HS-5 (cell line): ENCODE measurements at places on chromosomes 6 and 20.
A peak's percentile ranks its signal among the peaks of the same experiment; 100 is the strongest.

GRCh38 chr6:16338577-16339264 lies 100.3 kb downstream of the GMPR start:
- peak; percentile 95 for DNase-seq

DNA sequence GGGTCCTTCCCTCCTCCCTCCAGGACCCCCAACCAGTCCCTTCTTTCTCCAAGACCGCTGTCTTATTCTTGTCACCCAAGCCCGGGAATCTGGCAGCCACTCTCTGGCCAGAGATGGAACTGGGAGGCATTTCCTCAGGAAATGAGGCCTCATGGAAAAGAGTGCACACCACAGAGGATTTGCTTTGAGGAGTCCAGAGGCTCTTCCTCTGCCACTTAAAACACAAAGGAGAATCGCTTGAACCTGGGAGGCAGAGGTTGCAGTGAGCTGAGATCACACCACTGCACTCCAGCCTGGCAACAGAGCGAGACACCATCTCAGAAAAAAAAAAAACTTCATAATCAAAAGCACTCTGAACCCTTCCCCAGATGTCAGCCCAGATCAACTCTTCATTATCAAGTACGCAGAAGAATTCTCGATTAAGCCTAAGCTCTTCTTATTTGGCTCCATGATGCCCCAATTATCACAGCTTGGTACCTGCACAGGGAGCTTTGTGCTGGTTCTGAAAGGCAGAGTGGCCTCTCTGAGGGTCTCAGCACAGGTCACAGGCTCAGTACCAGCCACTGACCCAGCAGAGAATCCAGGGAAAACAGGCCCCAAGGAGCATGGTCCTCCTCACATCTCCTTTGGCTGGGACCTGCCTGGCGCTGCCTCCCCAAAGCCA lies 82.9 kb upstream of the MAFB start:
- DNase-seq: no peak

GRCh38 chr6:43575105-43575771 lies 600 bp downstream of the XPO5 start:
- DNase-seq: no peak

DNA sequence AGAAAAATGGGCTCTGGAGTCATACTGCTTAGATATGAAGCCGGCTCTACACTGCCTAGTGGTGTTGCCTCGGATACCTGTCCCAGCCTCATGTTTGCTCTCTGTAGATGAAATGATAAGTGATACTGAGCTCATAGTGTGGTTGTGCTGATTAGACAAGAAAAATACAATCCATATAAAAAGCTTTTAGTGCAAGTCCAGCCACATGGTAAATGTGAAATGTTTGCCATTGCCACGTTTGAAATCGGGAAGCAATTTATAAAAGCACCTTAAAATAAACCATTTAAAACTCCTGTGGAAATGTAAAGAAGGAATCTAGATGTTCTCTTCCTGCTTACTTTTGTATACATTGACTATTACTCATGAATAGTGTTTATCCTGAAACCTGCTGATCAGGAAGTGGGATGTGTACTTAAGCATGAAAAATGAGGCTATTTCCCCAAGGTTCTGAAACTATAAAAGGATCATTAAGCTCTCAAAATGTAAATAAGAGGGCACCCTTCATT lies 13.1 kb upstream of the PBOV1 start:
- no peak for DNase-seq

- no peak for DNase-seq
Observed at GRCh38 chr20:63626424-63627128, at the start of gene GMEB2. TSS of gene GMEB2 (minus strand) at chr20:63627101. CDS start at chr20:63619397, 7,704 bp downstream.

GRCh38 chr6:31713465-31713864 lies 1.7 kb upstream of the LY6G6D start:
- DNase-seq: no peak

GRCh38 chr6:27442932-27443331 lies 30.0 kb downstream of the ZNF184 start:
- DNase-seq: no peak

DNA sequence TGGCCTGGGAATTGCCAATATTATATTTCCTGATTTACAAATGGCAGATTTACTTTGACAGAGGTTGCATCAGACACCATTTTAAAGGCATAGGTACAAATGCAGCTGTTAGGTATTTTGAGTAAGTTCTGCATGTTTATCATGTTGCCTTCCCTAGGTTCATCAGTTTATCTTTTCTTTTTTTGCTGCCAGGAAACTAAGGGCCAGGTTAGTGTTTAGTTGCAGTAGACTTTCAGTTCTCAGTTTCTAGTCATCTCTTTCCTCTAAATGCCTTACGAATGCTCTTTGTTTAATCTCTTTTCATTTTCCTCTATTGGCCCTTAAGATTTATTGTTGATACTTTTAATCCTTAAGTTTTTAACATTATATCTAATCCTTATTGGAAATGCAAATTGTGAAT lies 129.9 kb downstream of the SMAP1 start:
- no peak for DNase-seq

DNA sequence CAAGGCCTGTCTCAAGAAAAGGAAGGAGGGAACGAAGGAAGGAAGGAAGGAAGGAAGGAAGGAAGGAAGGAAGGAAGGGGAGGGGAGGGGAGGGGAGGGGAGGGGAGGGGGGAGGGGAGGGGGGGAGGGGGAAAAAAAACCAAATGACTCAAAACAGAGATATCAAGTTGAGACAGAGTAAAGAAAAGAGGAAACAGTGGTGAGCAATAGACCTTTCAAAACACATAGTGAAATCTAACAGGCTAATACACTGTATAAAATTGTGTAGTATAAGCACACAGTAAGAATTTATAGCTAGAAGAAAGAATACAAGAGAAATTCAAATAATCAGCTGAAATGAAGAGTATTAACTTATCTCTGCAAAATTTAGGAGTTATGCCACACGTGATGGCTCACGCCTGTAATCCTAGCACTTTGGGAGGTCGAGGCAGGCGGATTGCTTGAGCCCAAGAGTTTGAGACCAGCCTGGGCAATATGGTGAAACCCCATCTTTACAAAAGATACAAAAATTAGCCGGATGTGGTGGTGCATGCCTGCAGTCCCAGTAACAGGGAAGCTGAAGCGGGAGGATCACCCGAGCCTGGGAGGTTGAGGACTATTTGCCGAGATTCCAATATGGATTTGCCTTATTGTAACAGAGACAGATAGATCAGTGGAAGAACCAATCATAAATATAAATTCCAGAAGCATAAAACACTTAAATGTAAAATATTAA lies 123.2 kb downstream of the PRND start:
- no peak for DNase-seq

DNA sequence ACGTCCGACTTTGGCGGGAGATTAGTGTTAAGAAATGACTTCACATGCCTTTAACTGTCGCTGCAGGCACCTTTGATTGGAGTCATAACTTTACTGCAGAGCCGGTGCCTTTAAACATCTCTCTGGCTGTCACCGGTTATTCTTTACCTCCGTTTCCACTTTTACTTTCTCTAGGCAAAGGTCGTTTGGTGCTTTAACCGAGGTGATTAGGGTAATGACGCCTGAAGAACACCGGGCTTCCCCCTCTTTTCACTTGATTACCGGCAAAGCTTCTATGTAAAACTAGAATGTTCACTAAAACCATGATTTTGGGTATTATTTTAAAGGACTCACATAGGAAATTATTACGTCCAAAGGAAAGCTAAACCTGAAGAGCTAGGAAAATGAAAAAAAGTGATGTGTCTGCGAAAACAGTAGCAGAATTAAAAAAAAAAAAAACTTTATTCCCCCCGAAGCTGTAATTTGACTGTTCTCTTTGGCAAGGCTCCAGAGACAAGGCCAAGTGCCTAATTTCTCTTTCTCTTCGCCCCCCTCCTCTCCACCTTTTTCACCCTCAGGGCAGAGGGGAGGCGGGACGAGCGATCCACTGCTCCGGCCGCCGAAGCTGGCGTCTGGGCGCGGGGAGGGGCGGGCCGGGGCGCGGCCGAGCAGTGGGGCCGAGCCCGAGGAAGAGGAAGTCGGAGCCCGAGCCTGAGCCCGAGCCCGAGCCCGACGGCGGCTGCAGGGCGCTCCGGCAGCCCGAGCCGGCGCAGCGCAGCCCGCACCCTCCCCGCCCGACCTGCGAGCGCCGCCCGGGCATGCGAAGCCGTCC lies at the start of gene PLEKHG1:
Gene PLEKHG1 (plus strand): TSS at position 687 of the 811 bp plus-strand sequence. CDS start 133,797 bp downstream, outside the sequence.
- no peak for DNase-seq

- no peak for DNase-seq
Observed at GRCh38 chr6:43924222-43924702, 154.3 kb downstream of the VEGFA start.
